Activated T-helper 9 cell treated with anti-CD3 and anti-CD28 coated beads, Interleukin-2, amount 50 U/mL, for 16 hours (primary cell): ENCODE measurements at places on chromosomes 3 and 15.

DNA sequence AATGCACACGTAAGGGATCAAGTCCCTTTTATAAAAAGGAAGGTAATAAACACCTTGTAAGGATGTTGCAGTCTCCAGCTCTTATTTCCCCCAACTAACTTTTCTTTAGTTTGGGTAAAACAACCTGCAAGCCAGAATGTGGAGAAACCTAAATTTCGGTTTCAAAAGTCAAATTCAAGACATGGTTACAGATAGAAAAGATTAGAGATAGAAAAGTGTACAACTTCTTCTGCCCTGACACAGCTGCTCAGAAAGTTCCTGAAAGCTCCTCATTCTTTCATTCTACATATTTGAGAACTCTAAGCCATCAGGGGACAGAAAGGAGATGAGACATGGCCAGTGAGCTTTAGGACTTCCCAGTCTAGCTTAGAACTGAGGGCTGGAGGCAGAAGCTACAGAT is 574.9 kb downstream of the DIPK2A start:
- DNase-seq = no peak

DNA sequence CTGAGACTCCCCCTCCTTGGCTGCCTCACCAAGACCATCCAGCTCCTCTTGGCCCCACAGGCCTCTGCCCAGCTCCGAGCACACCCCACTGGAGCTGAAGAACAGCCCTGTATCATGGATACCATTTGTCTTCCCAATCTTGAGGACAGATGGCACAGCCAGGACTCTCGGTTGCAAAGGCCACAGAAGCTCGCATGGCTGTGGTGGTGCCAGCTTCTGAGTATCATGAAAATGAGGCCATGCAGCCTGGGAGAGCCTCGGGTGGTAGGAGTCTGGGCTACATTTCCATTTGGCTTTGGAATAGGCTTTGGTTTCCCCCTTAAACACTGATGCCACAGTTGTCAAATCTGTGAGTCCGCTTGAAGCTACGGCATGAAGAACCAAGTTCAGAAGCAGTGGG is 106.6 kb downstream of the SEMA5B start:
- DNase-seq = no peak

GRCh38 chr3:69648126-69648525 is 91.1 kb upstream of the MITF start:
- DNase-seq = no peak

DNA sequence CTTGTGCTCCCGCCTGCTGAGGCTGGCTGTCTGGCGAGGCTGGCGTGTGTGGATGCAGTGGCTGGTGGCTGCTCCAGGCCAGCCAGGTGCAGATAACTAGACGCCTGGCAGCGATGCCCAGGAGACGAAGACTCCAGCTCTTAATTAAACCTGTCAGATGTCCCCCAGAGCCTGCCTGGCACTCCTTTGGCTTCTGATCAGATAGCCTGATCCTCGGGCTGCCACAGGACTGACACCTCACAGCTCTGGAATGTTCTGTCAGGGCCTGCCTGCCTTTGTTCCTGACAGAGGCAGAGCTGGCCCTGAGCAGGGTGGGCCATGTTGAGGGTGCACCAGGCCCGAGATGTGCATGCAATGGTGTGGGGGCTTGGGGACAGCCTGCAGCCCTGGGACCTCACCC is 36.5 kb downstream of the PLXNA1 start:
- DNase-seq = no peak

- no peak for DNase-seq
These were observed 36.6 kb downstream of the GSK3B start for GRCh38 chr3:120057626-120058025.

DNA sequence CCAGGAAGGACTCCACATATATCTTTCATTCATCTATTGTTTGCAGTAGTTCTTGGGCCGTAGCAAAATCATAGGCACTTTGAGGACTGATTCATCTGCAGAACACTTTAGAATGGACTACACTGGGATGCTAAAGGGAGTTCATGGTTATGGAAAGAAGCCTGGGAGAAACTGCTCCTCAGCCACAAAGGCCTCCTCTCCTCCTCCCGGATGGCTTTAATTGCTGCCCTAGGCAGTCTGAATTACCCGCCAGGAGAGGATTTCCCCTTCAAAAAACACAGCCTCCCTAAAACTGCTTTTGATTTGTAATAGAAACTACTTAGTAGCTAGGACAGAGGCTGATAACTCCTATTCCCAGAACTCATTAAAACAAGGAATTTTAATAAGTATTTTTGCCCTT is 4.6 kb downstream of the TMEM266 start:
- DNase-seq = no peak

GRCh38 chr15:70375006-70375431 is 277.3 kb upstream of the TLE3 start:
- no peak for DNase-seq

DNA sequence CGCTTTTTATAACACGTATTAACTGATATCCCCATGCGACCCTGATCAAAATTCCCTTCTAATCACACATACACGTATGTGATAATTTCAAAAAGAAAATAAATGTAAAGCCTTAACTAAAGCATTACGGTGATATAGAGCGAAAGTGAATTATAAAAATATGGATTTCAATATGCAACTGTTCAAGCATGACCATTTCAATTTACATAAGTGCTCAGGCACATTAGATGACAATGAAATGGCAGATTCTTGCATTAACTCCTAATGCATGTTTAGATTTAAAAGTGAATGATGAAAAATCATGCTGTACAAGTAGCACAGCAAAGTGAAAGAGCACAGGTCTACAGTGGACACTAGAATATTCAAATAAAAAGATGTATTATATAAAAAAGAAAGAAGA is 140.1 kb downstream of the MYLK start:
- DNase-seq = no peak

DNA sequence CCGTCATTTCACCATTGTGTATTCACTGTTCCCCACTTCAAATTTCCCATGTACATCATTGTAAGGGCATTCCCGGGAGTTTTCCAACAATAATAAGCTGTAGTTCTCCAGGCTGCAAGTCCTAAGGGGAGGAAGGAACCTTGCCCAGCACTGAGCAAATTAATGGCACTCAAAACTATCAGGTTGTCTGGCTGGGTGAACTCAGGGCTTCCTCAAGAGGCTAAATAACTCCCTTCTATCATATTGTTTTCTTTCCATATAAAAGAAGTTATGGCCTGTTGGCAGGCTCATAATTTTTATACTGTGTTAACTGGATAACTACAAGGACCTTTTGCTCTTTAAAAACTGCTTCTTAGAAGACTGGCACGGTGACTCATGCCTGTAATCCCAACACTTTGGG is 71.4 kb downstream of the SEMA6D start:
- no peak for DNase-seq

GRCh38 chr3:21188459-21188858 is 562.6 kb downstream of the ZNF385D start:
- DNase-seq = no peak

DNA sequence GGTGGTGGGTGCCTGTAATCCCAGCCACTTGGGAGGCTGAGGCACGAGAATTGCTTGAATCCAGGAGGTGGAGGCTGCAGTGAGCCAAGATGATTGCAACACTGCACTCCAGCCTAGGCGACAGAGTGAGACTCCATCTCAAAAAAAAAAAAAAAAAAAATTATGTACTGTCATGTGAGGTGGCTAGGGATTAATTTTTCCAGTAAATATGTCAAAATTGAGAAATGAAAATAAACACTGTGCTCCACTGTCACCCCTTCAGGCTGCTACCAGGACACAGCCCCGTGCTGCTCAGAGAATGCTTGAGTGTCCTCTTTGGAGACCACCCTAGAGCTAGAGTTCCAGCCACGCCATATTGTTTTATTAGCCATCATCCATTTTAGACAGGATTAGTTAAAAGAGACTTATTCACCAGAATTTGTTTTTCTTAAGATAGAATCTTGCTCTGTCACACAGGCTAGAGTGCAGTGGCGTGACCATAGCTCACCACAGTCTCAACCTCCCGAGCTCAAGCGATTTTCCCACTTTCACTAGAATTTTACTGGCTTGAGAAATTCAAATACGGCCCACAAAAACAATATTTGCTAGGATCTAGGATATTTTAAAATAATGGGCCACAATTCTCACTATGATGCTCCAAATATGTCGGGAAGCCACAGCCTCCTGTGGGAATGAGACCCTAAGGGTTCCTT is 642 bp downstream of the CD80 start:
- DNase-seq = no peak

- no peak for DNase-seq
These were observed 109.8 kb downstream of the XRN1 start for GRCh38 chr3:142337994-142338393.

DNA sequence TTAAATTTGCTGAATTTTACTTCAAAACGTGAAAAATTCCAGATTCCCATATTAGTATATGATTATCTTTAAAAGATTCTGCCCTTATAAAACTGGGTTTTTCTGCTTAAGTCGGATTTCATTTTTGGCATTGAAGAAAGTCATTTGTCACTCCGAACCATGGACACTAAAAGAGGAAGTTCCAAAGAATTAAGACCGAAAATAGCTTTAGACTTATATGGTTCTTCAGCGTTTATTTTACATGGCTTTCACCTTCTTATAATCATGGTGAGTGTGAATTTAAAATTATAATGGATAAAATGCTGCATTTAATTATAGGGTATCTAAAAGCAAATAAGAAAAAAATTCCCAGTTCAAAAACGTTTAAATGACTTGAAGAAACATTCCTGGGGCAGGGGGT is 1.0 kb downstream of the C3orf38 start:
- DNase-seq = no peak

GRCh38 chr3:132038198-132038825 is 3.5 kb upstream of the CPNE4 start:
- no peak for DNase-seq

- DNase-seq = no peak
These were observed 317.3 kb upstream of the NAALADL2 start for GRCh38 chr3:174541708-174542315.

GRCh38 chr3:102619361-102619760 is 184.5 kb downstream of the ZPLD1 start:
- no peak for DNase-seq

- DNase-seq = no peak
These were observed 139.7 kb downstream of the STAG1 start for GRCh38 chr3:136612512-136612911.

DNA sequence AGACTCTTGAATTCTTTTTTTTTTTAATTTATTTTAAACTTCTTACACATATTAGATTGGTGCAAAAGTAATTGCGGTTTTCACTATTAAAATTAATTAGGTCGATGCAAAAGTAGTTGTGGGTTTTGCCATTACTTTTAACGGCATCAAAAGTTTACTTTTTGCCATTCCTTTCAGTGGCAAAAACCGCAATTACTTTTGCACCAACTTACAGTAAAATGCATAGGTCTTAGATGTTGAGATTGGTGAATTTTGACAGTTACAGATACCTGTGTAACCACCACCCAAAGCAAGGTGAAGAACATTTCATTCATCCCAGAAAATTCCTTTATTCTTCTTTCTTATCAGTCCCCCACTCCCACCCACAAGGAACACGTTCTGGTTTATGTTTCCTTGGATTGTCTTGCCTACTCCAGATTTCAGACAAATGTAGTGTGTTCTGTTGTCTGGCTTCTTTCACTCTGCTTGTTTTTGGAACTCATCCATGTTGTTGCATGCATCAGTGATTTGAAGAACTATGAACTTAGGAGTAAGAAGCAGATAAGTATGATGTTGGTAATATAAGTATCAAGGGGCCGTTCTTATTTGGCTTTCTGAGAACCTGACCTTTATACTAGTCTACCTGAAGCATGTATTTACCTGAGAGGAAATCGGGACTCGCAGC is 198.4 kb upstream of the UBE2E1 start:
- DNase-seq = no peak

- DNase-seq = no peak
These were observed 25.2 kb downstream of the TSEN2 start for GRCh38 chr3:12509466-12509865.

GRCh38 chr15:57703387-57703786 is 3.1 kb upstream of the POLR2M start:
- DNase-seq = no peak

- DNase-seq = no peak
These were observed 7.7 kb downstream of the ASTE1 start for GRCh38 chr3:131018970-131019369.

DNA sequence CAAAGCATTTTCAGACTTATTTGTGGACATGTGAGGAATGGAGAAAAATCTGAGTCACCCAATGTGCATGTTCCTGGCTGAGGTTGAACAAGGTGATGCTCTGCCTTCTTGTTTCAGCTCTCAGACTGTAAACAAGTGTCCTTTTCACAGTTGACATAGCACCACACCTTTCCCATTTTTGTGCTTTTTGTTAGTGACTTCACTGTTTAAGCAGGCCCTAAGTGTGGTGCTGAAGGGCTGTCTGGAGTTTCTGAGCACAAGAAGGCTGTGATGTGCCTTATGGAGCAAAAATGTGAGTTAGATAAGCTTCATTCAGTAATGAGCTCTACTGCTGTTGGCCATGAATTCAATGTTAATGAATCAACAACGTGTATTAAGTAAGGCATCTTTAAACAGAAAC is 20.4 kb downstream of the ABI3BP start:
- DNase-seq = no peak

GRCh38 chr3:117939425-117940027 is 1095.1 kb downstream of the IGSF11 start:
- DNase-seq = no peak

GRCh38 chr3:182782149-182782548 is 11.2 kb upstream of the ATP11B start:
- no peak for DNase-seq

DNA sequence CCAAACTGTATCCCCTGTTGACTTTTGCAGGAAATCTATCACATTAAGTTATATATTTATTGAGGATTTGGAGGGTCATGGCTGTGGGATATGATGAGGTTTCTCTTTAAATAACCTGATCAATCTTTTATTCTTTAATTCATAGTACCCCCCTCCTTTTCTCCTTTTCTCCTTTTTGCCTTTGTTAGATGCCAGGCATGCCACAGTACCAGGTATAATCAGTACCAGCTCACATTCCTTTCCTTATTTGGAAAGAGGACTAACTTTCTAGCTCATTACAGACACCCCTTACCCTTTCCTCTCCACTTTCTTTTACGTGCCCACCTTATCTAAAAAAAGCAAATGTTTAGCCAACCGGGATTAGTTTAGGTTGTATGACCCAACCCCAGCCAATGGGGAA is 326.4 kb upstream of the NAALADL2 start:
- DNase-seq = no peak
